ENCODE measurements at places on chromosomes 11 and 22. TPM values are rescaled to one million over a fixed set of nuclear protein-coding genes. Genes with fewer than 3 reads are reported as not detected.

The GVQW3 gene
- total RNA-seq = 5.9 TPM

The TPBGL gene
- 0.44 TPM for total RNA-seq

- H3K4me3 ChIP-seq = no peak overlapping the region
- no peaks in the 10 kb centered on the region for H3K27me3 ChIP-seq
- no peaks in the 10 kb centered on the region for H3K36me3 ChIP-seq
- no peaks in the 10 kb centered on the region for H3K4me1 ChIP-seq
- no peak overlapping the region for H3K27ac ChIP-seq
- no peak for DNase-seq
These were observed 19.6 kb downstream of the ACER3 start for GRCh38 chr11:76880314-76880713.

DNA sequence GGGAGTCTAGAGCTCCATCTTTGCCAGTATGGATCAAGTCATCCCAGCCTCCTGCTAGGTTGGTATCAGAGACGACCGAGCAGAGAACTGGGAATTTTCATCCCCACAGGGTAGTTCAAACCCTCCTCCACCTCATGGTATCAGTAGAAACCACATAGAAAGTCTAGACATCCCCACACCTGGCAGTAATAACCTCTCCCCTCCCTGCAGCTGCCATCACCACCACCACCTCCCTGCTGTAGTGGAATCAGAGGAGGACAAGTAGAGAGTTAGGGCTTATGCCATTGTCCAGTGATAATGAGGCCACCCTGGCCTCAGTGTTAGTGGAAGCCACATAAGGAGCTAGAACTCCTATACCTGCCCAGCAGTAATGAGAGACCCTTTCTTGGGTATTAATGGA is 34.3 kb downstream of the BTG4 start:
- H3K4me3 ChIP-seq = no peak overlapping the region
- DNase-seq = no peak
- H3K27ac ChIP-seq = no peak overlapping the region
- H3K36me3 ChIP-seq = no peaks in the 10 kb centered on the region
- H3K27me3 ChIP-seq = no peaks in the 10 kb centered on the region

- H3K4me3 ChIP-seq = no peak overlapping the region
- no peak overlapping the region for H3K27ac ChIP-seq
- no peak for DNase-seq
- H3K4me1 ChIP-seq = no peaks in the 10 kb centered on the region
- no peaks in the 10 kb centered on the region for H3K27me3 ChIP-seq
These were observed 23.2 kb downstream of the SHISAL1 start for GRCh38 chr22:44289414-44290171.

GRCh38 chr11:76798202-76798581 is 15.0 kb downstream of the TSKU start:
- no peak overlapping the region for H3K27ac ChIP-seq
- no peak for DNase-seq
- no peaks in the 10 kb centered on the region for H3K27me3 ChIP-seq
- peaks cover 4% of the 10 kb centered on the region for H3K4me1 ChIP-seq
- H3K4me3 ChIP-seq = no peak overlapping the region
- no peaks in the 10 kb centered on the region for H3K36me3 ChIP-seq

GRCh38 chr11:67120881-67121710 is 2.0 kb downstream of the KDM2A start:
- no peaks in the 10 kb centered on the region for H3K27me3 ChIP-seq
- H3K4me1 ChIP-seq = peaks cover 18% of the 10 kb centered on the region
- H3K4me3 ChIP-seq = peak overlapping the region; percentile 83

Data from T-cell (primary cell).